ENCODE measurements at places on chromosomes 6 and 20.

- no peak for DNase-seq
Observed at GRCh38 chr6:30880698-30881252, 3.5 kb upstream of the DDR1 start.

DNA sequence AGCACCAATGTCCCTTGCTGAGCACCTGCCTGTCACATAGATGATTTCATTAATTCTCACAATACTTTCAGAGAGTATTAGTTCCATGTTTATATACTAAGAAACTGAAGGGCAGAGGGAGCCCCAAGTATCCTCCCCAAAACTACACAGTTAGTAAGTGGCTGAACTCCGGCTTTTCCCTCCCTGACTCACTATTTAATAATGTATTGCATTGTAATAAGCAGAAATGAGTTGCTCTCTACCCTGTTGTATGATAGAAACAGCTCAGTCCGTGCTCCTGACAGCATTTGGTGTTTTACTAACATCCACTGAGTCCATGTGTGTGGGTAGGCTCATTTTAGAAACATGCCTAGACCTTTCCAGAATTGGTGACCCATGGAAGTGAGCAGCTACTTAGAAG, 76.8 kb downstream of the OLIG3 start:
- DNase-seq, result no peak

DNA sequence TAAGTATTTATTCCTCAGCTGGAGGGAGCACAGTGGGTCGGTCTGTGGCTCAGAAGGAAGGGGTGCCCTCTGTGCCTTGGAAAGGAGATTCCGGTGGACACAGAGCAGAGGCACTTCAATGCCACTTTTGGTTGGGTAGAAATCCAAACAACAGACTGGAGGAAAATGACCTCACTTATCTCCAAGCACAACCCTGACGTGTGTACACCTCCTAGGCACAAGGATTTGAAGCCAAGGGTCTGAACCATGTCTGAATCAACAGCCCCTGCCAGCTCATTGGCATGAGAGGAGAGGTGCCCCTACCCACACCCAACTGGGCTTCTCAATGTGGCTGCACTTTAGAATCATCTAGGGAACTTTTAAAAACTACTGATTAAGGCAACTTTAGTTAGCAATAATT, 13.4 kb downstream of the CD24 start:
- DNase-seq, result no peak

GRCh38 chr6:121932076-121932991, 467.1 kb upstream of the HSF2 start:
- DNase-seq, result no peak

DNA sequence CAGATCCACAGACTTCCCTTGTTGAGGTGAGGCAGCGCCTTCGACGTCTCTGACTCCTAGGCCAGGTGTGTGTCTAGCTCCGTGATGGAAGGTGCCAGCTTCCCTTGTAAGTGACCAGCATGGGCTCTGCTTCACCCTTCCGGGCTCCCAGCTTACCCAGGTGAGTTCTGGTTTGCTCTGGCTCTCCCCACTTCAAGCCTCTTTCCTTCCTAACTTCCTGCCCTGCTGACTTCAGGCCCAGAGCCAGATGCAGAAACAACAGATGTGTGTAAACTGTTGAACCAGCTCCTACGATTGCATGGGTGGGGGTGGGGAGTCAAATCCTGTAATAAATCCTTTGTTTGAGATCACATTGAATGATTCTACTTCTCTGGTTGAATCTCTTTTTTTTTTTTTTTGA, 51.6 kb upstream of the BMP6 start:
- no peak for DNase-seq

- no peak for DNase-seq
Observed at GRCh38 chr6:89302936-89303335, 12.2 kb downstream of the GABRR2 start.

DNA sequence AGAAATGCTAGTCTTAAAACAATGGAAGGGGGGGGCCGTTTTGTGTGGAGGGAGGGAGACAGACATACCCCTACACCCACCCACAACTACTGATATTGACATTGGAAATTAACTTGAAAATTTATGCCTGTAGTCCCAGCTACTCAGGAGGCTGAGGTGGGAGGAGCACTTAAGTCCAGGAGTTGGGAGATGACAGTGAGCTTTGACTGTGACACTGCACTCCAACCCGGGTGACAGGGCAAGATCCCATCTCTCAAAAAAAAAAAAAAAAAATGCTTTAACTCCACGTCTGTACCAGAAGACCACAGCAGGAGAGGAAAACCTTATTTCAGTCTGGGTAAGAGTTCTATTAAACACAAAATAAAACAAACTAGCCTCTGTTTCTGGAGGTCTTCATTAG, 2.2 kb downstream of the TBC1D20 start:
- DNase-seq, result no peak

GRCh38 chr6:21807299-21808044, 213.9 kb downstream of the SOX4 start:
- DNase-seq, result no peak

GRCh38 chr6:107684996-107685395, 139.1 kb downstream of the SCML4 start:
- no peak for DNase-seq

GRCh38 chr20:51640743-51641142, 98.2 kb upstream of the NFATC2 start:
- DNase-seq, result no peak

DNA sequence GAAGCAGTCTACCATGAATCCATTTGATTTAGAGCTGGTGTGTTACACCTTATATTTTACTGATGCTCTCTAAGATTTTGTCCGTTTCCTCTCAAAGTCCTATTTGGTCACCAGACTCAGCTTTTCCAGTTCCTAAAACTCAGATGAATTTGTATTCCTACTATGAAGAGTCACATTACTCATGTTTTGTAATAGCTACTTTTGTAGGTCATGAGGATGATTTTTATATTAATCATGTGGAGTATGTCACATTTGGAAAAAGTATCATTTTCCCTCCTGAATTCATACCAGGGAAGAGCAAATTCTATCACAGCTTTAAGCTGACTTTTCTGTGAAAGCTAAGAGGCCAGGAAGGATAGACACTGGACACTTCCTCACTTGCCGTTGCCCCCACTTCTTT, 140.6 kb upstream of the SCGN start:
- DNase-seq, result no peak

GRCh38 chr20:45404438-45404837, 3.7 kb upstream of the DBNDD2 start:
- DNase-seq, result no peak

- no peak for DNase-seq
Observed at GRCh38 chr20:60123096-60123495, 164.9 kb downstream of the CDH26 start.

DNA sequence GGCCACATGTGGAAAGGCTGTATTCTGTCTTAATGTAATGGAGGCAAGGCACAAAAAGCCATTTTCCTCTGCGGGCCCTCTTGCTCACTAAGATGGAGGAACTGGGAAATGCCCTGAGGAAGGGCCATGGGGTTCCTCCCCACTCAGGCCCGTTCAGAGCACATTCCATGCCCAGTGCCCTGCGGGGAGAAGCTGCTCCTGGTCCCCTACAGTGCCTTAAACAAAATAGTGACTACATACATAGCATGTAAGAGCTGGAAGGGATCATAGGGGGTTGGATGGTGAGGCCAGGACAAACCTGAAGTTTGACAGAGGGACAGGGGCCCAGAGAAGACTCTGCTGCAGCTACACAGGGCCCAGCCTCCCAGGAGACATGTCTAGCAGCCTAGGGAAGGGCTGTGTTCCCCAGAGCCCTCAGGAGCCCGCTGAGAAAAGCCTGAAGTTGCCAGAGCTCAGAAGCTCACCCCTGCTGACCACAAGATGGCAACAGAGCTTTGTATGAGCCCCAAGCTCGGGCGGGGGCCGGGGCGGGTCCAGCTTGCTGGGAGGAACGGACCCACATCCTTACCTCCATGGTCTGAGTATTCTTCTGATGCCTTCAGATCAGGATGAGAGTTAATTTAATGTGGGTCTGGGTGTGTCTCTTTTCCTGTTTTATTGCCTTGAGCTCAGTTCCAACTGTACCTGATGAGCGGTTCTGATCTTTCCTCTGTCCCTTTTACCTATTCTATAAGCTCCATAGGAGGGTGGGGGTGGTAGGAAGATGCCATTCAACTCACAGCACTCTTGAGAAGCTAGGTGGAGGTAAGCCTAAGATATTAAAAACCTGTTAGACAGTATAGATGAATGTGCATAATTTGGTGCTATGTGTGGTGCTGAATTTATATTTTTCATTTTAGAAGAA, 242.9 kb downstream of the CDC5L start:
- DNase-seq, result no peak

- DNase-seq, result no peak
Observed at GRCh38 chr6:143248359-143248758, 187.7 kb downstream of the AIG1 start.

- DNase-seq, result peak; percentile 88
Observed at GRCh38 chr20:62386383-62387218, at the start of gene RPS21. Gene RPS21 (plus strand): TSS chr20:62387103. CDS start chr20:62387339, 236 bp downstream.

DNA sequence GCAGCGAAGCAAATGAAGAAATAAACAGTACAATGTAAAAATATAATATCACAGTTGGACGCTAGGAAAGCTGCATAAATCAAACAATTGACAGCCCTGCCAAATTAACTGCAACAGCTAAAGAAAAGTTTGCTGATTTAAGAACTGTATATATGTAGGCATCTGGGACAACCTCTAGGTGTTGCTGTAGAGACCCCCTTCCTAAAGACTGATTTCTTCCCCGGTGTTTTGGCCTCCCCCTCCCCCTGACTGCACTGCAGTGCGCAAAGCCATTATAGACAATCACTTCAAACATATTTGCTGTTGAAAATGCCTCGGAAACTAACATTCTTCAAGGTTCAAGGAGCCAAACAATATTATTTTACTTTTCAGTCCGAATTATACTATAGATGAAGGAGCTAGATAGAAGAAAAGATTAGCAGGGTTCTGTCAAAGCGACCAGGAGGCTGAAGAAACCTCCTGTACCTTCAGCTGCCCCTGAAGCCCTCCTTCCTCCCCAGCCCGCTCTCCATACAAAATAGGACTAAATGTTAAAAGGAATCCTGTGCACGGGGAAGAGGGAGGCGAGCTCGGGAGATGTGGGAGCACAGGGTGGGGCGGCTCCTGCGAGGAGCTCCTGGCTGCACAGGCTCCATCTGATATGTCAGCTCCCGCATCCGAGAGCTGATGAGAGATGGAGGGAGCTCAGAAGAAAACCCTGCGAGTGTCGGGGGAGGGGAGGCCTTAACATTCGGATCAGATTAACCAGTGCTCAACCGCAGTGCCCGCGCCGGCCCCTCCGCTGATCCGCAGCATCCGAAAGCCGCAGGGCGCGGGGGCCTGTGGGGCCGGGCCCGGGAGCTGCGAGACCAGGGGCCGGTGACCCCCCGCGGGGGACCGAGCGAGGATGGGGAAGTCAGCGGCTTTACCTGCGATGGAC, 822 bp downstream of the ELOVL4 start:
- DNase-seq, result no peak

DNA sequence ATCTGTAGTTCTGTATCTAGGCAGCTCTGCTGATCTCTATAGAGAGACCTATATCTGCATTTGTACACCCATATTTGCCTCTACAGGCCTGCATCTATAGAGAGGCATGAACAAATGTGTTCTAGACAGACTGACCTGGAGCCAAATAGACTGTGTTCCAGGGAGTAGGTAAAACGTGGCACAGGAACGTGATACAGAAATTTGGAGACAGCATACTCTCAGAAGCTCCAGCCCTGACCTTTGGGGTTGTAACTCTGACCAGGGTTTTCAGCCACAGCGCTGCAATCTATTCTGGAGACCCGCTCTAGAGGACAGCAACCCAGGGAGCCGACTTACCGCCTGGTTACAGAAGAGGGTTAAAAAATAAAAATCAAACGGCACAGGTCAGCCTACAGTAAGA, 983 bp downstream of the RBBP9 start:
- DNase-seq, result no peak

DNA sequence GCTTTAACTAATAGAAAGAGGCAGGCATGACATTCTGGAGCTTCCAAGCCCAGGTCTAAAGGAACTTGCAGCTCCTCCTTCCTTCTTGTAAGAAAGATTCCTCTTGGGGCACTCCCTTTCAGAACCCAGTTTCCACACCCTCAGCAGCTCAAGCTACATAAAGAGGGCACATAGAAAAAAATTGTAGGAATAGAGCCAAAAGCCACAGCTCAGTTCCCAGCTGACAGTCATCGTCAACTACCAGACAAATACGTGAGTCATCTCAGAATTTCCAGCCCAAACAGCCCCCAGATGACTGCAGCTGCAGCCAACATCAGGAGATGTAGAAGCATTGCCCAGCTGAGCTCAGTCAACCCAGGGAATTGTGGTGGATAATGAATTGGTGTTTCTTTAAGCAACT, 349.8 kb upstream of the ARID1B start:
- no peak for DNase-seq

DNA sequence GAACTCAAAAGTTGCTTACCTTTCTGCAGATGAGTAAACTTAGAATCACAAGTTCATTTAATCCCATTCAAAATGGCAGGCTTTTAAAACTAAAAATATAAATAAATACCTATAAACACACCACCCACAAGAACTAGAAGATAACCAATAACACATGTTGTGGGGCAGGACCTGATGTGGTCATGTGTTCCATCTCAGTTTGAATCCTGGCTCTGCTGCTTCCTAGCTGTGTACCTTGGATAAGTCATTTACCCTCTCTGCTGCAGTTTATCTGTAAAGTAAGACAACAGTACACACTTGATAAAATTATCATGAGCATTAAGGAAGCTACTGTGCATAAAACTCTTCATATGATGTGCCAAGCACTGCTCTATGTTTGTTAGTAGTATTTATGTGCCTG, 22.0 kb downstream of the TRIM27 start:
- no peak for DNase-seq

DNA sequence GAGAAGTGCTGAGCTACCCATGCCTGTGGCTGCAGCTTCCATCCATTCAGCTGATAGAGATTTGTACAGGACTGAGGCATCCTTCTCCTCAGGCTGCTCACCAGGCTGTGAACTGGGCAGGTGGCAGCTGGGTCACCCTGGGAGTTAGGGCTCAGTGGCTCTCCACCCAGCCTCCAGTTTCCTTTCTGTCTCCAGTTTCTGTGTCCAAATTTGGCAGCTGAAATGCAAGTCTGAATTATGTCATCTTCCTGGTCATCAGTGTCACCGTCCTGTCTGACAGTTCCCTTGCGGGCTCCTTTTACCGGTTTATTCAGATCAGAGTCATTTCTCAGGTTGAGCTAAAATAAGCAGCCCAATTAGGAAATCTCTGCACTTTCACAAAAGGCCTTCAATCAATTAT, 93.3 kb downstream of the EDN1 start:
- DNase-seq, result no peak

GRCh38 chr20:38827770-38828281, 22.3 kb downstream of the PPP1R16B start:
- no peak for DNase-seq

- no peak for DNase-seq
Observed at GRCh38 chr6:10486215-10486614, 34.9 kb upstream of the GCNT2 start.

DNA sequence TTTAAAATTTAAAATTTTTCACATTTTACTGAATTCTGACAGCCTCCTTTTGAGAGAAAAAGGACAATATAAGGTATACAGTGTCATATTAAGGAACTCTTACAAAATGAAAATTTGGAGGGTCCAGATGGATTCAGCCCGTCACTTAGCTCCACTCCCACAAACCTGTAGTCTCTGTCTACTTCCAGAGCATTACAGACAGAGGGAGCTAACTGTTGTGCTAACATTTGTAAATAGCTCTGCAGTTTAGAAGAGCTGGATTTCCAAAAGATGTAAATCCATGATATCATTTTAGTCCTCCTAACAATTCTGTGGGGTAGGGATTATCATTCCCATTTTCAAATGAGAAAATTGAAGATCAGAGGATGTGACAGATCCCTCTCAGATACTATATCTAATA, 16.1 kb upstream of the SERINC3 start:
- DNase-seq, result no peak

- DNase-seq, result no peak
Observed at GRCh38 chr6:114997813-114998292, 655.0 kb upstream of the HS3ST5 start.

- DNase-seq, result no peak
Observed at GRCh38 chr20:10855778-10856177, 182.0 kb upstream of the JAG1 start.

Measured in T-helper 22 cell (primary cell).